Pulmonary artery endothelial cell (primary cell): ENCODE measurements at places on chromosomes 13 and 19.

DNA sequence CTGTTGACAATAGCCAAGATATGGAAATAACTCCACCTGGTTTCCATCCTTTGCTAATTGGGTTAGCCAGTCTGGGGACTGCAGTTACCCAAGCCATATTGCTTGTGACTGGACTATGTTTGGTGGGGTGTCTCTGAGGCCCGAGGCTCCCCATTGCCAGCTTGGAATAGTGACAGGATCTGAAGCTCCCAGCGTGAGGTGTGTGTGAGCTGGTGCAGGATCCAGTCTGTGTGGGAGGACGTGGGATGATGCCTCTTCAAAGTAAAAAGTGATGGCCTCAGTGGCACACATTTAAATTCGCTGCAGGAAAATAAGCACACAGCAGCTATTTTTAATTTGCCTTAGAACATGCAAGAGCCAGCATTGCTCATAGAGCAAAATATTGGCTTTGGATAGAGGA is 75.0 kb downstream of the TEX26 start:
- DNase-seq = no peak

GRCh38 chr19:16293118-16294091 is 31.2 kb upstream of the KLF2 start:
- DNase-seq = peak; percentile 56

- DNase-seq = no peak
These were observed 21.3 kb downstream of the MBD3L2B start for GRCh38 chr19:6999933-7000332.

- no peak for DNase-seq
These were observed 991.2 kb downstream of the UQCRFS1 start for GRCh38 chr19:28221736-28222135.

- no peak for DNase-seq
These were observed 18.4 kb upstream of the MYCBP2 start for GRCh38 chr13:77345150-77345780.

- no peak for DNase-seq
These were observed at the start of gene CNMD for GRCh38 chr13:52739468-52740071. TSS of gene CNMD (minus strand) at chr13:52739820. CDS start at chr13:52739701, 119 bp downstream.

GRCh38 chr13:52677823-52678222 is 25.2 kb downstream of the SUGT1 start:
- no peak for DNase-seq

- no peak for DNase-seq
These were observed 989 bp downstream of the ZNF766 start for GRCh38 chr19:52270266-52270885.

DNA sequence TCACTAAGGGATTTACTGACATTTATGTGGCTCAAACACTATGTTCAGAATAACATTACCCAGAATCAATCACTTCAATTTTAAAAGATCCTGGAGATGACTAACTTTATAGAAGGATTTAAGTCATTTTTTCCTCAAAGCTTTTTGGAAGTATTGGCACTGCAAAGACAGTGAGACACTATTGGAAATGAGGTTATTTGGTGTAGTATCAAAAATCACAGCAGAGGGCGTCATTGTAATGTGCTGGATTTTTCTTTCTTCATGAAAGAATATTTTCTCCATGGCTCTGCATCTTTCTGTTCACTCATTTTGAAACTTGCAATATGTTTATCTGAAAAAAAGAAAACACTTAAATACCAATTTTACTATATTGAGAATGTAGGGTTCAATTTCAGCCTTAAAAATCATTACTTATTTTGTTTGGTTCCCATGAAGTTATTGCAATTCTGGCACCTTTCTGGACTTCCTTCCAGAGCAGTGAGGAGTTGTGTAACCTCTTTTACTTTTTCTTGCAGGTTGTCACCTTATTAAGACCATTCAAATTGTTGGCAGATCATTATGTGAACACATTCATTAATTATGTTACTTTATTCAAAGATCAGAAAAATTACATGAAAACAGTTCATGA is 3.7 kb upstream of the CSNK1A1L start:
- DNase-seq = peak; percentile 19
